Brain microvascular endothelial cell (primary cell): ENCODE measurements at places on chromosomes 1 and 21.
A peak's percentile ranks its signal among the peaks of the same experiment; 100 is the strongest.

GRCh38 chr1:8664887-8665286 is 152.6 kb downstream of the RERE start:
- no peak for DNase-seq

DNA sequence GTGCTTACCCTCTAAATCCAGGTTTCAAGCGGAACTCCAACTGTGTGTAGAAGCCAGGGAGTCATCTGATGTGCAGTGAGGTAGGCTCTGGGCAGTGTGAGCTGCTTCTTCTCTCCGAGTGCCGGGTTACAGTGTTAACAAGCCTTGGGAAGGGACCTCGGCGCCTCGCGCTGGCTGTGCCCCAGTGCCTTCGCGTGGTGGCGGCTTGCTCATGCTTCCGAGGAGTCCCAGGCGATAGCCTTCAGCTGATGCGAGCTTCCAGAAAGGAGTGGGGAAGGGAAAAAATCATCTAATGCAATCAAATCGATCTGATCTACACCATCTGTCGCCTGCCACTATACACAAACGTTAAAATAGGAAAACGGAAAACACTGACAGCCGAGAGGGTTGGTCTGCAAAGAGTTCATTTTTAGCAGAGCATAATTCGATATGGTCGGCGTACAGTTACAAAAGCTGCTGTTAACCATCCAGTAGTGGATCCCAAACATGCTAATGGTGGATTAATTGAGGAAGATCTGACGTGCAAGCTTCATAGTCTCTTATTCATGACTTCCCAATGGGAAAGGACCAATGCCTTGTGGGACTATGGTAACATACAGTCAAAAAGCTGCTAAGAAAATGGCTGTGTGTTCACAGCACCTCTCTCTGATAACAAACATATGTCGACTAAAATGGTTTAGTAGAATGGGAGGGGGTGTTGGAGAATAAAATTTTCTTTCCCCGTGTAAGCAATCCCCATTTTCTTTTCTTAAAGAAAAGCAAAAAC is 128.7 kb upstream of the DPYD start:
- no peak for DNase-seq

DNA sequence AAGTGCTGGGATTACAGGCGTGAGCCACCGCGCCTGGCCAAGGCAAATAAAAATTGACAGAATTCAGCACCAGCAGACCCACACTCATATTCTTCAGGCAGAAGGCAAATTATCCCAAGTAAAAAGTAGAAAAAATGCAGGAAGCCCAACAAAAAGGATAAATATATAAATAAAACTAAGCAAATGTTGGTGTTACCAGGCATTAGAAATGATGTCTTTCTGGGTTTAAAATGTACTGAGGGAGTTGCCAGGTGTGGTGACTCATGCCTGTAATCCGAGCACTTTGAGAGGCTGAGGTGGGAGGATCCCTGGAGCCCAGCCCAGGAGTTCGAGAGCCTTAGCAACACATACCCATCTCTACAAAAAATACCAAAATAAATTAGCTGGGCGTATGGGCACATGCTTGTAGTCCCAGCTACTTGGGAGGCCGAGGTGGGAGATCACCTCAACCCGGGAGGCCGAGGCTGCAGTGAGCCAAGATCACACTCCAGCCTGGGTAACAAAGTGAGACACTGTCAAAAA is 6.3 kb downstream of the INTS11 start:
- DNase-seq = peak; percentile 95

DNA sequence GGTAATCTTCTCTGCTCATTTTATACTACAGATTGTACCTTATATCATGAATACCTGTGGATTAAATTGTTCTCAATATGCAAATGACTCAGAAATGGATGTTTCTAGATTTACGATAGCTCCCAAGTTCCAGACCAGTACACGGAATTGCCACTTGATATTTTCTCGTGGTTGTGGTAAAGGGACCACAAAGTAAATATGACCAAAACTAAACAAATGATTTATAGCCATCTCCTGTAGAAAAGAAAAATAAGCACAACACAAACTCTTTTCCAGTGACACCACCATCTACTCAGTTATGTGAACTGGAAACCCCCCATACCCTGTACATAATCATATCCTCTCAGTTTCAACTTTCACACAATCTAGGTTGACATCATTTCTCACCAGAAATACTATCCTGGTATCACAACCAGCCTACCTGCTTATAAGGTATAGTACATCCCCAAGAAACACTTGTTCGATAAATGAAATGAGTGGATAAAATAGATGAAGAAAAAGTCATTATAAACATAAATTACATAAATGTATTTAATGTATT is 172.3 kb downstream of the ADGRL4 start:
- no peak for DNase-seq

DNA sequence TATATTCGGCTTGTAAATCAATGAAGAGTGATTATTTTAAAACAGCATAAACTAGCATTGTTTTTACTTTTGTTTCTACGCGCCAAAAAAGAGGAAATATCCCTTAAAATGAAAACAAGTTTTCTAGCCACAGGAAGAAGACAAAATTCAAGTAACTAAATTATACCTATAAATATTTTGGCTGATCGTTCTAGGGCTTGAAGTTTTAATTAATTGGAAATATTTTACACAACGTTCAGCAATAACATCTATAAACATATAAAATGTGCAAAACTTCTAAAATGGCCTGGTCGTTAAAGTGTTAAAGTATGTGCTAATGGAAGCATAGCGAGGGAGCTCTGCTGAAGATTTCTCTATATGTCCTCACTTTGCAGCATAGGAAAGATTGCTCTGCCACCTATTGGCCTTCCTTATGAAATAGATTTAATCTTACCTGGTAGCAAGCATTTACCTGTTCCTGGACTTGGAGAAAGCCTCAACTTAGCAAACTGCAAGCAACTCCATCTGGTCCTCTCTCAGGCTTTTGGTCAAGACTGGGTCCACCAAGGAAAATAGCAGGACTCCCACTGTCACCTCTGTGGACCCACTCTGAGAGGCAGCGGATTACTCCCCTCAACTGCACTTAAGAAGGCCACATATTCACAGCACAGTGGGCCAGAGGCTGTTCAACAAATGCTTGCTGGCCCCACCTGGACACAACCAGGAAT is 351.3 kb upstream of the RUNX1 start:
- peak; percentile 31 for DNase-seq

GRCh38 chr1:30744060-30744756 is 13.4 kb downstream of the LAPTM5 start:
- no peak for DNase-seq

GRCh38 chr1:204854286-204854685 is 16.4 kb upstream of the NFASC start:
- DNase-seq = no peak

DNA sequence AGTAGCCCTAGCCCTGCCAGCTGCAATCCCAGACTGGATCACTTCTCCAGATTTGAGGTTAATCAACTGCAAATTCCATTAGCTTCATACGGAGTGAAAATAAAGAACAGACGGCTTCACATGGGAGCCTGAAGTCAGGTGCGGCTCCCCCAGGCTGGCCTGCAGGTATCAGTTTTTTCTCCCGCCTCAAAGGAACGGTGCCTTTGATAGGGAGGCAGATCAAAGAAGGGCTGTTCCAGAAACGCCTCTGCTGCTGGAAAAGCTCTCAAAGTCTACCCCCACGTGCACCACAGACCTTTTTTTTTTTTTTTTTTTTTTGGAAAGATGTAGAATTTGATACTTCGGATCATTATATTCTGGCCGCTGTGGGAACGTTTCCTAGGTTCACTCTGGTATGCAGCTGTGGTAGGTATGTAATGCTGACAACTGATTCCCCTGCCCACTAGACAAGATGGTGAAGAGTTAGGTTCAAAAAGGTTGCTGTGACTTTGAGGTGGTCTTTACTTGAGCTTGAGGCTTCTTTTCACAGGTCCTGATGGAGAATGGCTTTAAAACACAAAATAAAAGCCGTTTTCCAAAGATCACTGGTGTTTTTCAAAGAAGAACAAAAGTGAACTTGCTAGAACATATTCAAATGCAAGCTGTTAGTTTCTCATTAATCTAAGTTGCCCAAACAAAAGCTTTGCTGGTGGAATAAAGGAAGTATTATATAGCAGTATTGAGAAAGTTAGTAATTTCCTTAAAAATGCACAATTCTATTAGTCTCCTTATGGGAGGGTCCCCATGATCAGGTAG is 189.0 kb upstream of the NFIA start:
- DNase-seq = no peak

GRCh38 chr1:59199719-59200376 is 97.0 kb upstream of the FGGY start:
- DNase-seq = no peak

DNA sequence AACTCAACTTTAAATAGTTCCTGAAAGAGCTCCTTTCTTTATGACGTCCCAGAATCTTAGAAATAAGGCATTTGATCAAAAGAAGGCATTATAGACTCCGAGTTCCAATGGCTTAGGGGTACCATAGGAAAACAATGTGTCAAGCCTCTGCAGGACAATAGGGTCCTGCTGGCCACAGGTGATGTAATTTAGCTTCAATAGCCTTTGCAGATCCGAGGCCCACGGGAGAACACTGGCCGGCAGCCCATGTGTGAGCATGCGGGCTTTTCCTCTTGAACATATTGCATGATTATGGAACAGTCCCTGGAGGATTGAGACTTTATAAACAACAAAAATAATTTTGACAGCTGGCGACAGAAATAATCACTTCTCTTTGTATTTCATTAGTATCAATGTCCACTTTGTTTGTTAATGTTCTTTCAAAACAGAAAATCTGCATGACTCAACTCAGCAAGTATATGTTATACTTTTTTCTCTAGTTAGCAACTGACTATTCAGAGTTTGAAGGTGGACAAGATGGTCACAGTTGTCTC is 49.0 kb upstream of the NR5A2 start:
- DNase-seq = no peak
